ENCODE measurements at places on chromosomes 5 and 9. TPM values are rescaled to one million over a fixed set of nuclear protein-coding genes. Genes with fewer than 3 reads are reported as not detected.

GRCh38 chr9:121744002-121744686, 92.7 kb downstream of the DAB2IP start:
- H3K4me3 ChIP-seq = peak overlapping the region; percentile 48
- peaks cover 70% of the 10 kb centered on the region for H3K4me1 ChIP-seq
- H3K27me3 ChIP-seq = no peaks in the 10 kb centered on the region
- peak overlapping the region; percentile 65 for H3K27ac ChIP-seq
- DNase-seq = peak; percentile 77
- H3K36me3 ChIP-seq = no peaks in the 10 kb centered on the region

GRCh38 chr5:8093669-8094068, 224.7 kb downstream of the MTRR start:
- no peak for DNase-seq
- H3K4me3 ChIP-seq = no peak overlapping the region
- H3K27me3 ChIP-seq = no peaks in the 10 kb centered on the region
- H3K4me1 ChIP-seq = no peaks in the 10 kb centered on the region

DNA sequence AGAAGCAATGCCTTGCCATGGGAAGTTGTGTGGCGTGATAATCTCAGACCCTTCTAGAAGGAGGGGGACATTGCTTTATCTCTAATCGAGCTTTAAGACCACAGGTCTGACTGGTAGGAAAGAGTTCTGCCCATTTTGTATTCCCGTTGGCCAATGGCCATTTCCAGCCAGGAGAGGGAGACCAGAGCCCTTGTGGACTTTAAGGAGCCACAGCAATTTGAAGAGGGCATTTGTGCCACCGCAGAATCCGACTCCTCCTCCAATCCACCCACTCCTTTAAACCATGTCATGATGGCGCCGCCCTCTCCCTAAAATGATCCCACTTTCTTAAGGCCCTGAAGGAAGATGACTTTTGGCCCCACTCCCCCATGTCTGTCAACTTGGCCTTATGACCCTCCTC, 560.5 kb upstream of the ADAMTS16 start:
- H3K4me1 ChIP-seq = no peaks in the 10 kb centered on the region
- H3K27ac ChIP-seq = no peak overlapping the region
- no peaks in the 10 kb centered on the region for H3K27me3 ChIP-seq

DNA sequence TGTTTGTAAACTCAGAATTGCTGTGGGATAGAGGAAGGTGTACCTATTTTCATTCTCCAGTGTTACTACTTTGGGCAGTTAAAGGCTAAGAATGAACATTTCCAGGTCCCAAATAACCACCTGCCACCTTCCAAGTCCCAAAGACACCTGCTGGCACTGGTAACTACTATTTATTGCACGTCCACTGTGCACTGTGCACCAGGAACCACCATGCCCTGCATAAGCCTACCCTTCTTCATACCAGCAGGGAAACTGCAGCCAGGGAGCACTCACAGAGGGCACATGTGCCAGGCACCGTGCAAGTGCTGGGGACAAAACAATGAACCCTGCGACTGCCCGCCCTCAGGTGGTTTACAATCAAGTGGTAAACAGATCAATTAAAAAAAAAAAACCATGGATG, 34.9 kb downstream of the RAPGEF1 start:
- no peaks in the 10 kb centered on the region for H3K36me3 ChIP-seq
- no peaks in the 10 kb centered on the region for H3K27me3 ChIP-seq
- no peak overlapping the region for H3K27ac ChIP-seq
- peaks cover 73% of the 10 kb centered on the region for H3K4me1 ChIP-seq
- no peak for DNase-seq

DNA sequence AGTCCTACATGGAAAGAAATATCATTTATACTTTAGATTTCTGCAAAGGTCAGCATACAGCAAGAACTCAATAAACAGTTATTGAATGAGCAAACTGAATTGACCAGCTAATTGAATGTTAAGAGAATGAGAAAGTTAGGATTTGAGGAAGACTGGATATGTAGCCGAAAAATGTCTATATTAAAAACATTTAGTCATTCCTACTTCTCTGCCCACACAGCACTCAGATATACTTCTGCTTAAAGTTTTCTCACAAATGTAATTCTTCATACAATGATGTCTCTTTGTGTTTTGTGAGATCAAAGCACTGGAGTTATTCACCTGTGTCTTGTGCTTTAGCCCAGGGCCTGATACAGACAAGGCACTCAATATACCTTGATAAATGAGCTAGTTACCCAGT, 188.6 kb downstream of the PARP8 start:
- peaks cover 4% of the 10 kb centered on the region for H3K4me1 ChIP-seq
- no peak overlapping the region for H3K27ac ChIP-seq
- no peak for DNase-seq
- H3K27me3 ChIP-seq = no peaks in the 10 kb centered on the region

- no peak overlapping the region for H3K4me3 ChIP-seq
- no peaks in the 10 kb centered on the region for H3K27me3 ChIP-seq
- H3K36me3 ChIP-seq = no peaks in the 10 kb centered on the region
- H3K27ac ChIP-seq = no peak overlapping the region
- no peaks in the 10 kb centered on the region for H3K4me1 ChIP-seq
- no peak for DNase-seq
These were observed 6.5 kb upstream of the RPS6 start for GRCh38 chr9:19386502-19387044.

DNA sequence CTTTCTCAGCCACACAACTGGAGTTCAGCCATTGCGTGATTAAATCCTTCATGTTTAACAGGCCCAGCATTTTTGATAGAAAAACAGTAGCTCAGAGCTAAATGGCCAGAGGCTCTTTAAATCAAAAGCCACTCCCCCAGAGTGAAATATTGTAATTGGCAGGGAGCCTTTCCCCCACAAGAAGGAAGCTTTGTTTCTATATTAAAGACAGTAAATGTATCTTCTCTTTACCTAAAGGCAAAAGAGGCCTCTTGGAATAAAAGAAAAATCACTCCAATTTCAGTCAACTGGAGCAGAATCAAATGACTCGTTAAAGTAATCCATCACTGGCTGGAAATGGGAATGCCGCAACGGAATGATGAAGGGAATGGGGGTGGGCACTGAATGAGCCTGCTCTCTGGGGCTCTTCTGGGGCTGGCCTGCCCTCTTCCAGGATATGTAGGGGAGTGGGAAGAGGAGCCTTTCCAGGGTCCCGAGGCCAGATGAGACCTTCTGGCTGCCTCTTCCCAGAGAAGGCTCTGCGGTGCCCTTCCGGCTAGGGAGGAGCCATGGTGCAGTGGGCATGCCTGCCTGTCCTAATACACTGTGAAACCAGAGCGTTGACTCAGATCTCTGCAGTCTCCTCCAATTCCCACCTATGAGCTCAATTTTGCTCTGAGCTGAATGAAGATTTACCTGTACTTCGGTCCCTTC, 45.2 kb downstream of the ANKDD1B start:
- H3K4me1 ChIP-seq = no peaks in the 10 kb centered on the region
- peak overlapping the region; percentile 54 for H3K4me3 ChIP-seq
- H3K27ac ChIP-seq = peak overlapping the region; percentile 24
- no peak for DNase-seq
- no peaks in the 10 kb centered on the region for H3K36me3 ChIP-seq
- no peaks in the 10 kb centered on the region for H3K27me3 ChIP-seq

GRCh38 chr9:75019654-75020053, 8.4 kb downstream of the CARNMT1 start:
- no peak for DNase-seq
- no peaks in the 10 kb centered on the region for H3K4me1 ChIP-seq
- no peaks in the 10 kb centered on the region for H3K36me3 ChIP-seq
- no peaks in the 10 kb centered on the region for H3K27me3 ChIP-seq
- no peak overlapping the region for H3K27ac ChIP-seq
- H3K4me3 ChIP-seq = no peak overlapping the region

Gene CCDC187
- total RNA-seq = 0.09 TPM

Gene ZFP37
- total RNA-seq = 2.4 TPM

Gene C5orf22
- 24.1 TPM for total RNA-seq
